ENCODE measurements at places on chromosomes 13 and 19.

DNA sequence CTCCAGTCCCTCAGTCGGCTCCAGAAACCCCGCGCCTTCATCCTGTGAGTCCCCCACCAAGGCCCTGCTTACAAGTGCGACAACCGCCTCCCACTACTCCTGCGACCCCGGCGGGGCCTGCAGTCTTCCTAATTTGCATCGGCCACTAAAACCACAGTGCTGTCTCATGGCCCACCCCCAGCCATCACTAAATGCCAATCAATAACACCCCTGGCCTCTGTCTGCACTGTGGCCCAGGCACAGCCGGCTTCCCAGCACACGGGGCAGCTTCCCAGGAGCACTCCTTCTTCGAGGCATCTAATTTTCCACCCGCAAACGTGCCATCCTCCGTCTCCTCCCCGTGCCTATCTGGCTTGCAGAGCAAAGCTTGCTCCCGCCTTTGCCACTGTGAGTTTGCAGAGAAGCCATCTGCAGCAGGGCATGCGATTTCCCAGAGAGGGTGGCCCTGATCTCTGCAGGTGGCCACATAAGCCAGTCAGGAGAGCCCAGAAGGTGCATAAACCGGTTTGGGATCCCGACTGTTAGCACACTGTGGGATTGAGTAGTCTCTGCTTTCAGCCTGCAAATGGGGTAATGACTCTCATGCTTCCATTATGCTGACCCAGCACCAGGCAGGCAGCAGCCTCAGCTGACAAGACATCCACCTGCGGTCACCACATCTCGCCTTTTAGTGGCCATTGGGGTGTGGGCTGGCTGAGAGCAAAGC lies 34.0 kb upstream of the USE1 start:
- DNase-seq = no peak

GRCh38 chr19:32919365-32919764 lies 49.8 kb upstream of the SLC7A9 start:
- no peak for DNase-seq

DNA sequence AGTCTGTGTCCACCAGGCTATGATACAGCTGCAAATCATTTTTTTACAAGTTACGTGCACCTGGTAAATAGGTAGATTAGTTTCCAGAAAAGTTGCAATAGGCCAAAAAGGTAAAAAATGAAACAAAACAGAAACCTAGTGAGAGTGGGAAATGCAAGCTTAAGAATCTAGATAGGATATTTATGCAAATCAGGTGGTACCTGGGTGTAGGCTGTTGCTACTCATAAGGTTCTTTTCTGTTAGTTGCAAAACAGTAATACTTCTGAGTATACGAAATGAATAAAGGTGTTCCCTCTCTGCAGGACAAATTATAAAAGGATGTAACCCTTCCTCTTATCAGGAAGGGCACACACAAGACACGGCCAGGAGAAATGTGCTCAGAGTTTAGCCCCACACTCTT lies 97.9 kb downstream of the UGGT2 start:
- DNase-seq = no peak

DNA sequence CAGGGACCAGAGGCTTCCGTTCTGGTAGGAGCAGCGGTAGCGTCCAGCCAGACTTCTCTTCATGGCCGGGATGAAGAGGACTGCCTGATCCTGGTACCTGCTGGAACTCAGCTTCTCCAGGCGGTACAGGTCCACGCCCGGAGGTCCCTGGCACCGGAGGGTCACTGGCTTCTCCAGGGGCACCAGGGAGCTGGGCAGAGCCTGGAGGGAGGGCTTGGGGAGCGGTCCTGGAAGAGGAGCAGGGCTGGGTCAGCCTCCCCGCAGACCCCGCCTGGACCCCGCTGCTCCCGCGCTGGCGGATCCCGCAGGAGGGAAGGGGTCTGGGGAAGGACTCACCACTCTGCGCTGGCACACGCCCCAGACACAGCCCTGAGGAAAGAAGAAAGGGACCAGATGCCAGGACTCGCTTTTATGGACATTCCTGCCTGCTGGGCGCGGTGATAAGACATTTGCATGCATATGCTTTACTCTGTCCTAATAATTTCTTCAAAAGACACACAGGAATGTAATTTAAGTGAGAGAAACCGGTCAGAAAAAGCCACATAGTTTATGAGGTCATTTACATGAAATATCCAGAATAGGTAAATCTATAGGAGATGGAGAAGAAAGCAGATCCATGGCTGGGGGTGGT lies 5.8 kb downstream of the GP6 start:
- no peak for DNase-seq

- DNase-seq = no peak
These were observed 14.6 kb upstream of the TMEM255B start for GRCh38 chr13:113744197-113745000.

DNA sequence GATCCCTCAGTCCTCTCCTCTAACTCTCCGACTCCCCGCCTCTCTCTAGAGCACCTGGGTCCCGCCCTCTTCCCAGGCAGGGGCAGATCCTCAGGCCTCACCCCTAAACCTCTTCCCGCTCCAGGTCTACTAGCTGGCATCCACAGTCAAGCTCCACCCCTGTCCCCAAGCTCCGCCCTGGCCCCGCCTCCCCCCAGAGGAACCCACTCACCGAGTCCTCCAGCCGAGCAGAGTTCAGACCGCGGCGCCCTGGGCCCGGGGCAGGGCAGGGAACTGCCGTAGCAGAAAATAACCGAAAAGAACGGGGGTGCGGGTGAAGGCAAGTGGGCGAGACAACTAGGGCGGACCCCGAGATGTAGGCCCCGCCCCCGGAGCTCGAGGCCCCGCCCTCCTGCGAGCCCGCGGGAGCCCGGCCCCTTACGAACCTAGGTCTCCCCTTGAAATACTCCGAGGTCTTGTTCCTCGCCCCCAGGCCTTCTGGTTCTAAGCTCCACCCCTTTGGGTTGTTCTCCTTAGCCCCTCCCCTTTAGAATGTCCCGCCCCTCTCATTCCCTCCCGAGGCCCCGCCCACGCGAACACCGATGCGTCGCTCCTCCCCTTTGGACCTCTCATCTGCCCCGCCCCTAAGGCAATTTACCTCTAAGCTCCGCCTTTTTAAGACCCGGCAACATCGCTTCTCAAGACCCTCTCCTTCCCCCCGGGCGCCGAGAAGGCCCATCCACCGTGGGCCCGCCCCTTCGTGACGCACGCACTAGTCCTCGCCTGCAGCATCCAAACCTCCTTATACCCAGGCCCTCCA lies at the start of gene GGN:
Gene GGN, minus strand, starts transcription at position 485 of the 799 bp plus-strand sequence. CDS start 773 bp downstream, outside the sequence.
- DNase-seq = peak; percentile 84

DNA sequence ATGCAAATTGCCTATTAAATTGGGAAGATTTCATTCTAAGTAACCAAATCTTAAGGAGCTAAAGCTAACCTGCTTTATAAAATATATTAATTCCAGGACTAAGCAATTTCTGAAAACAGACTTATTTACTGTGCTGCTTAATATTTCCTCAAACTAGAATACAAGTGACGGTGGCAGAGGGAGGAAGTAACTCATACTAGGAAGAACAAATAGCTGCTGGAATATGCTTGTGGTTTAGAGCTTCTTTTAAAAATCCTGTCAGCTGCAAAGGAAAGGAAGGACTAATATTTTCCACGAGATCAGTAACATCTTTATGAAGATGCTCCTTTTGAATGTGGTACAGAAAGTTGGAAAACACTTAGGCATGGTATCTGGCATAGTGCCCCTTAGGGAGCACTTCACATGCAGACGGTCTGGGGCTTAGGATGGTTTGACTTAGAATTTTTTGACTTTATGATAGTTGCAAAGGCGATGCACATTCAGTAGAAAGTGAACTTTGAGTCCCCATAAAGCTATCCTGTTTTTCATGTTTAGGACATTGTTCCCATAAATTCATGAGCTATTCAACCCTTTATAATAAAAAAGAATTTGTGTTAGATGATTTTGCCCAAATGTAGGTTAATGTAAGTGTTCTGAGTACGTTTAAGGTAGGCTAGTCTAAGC lies 3.4 kb upstream of the HNRNPA1L2 start:
- no peak for DNase-seq

DNA sequence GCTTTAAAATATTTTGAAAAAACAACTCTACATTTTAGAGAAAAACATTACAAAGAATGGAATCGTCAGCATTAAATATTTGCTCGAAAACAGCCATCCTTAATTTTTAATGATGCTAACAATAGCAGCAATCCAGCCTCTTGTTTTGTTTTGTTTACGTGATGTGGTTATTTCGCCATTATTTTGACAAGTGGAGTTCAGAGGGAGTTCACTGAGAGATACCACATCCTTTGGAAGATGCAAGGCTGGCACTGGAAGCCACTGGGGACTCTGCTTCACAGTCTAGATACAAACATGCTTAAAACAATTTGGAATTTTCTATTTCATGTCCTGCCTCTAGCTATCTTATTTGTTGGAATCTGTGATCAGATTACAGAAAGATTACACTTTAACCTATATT lies 556.3 kb downstream of the PCDH17 start:
- DNase-seq = no peak

DNA sequence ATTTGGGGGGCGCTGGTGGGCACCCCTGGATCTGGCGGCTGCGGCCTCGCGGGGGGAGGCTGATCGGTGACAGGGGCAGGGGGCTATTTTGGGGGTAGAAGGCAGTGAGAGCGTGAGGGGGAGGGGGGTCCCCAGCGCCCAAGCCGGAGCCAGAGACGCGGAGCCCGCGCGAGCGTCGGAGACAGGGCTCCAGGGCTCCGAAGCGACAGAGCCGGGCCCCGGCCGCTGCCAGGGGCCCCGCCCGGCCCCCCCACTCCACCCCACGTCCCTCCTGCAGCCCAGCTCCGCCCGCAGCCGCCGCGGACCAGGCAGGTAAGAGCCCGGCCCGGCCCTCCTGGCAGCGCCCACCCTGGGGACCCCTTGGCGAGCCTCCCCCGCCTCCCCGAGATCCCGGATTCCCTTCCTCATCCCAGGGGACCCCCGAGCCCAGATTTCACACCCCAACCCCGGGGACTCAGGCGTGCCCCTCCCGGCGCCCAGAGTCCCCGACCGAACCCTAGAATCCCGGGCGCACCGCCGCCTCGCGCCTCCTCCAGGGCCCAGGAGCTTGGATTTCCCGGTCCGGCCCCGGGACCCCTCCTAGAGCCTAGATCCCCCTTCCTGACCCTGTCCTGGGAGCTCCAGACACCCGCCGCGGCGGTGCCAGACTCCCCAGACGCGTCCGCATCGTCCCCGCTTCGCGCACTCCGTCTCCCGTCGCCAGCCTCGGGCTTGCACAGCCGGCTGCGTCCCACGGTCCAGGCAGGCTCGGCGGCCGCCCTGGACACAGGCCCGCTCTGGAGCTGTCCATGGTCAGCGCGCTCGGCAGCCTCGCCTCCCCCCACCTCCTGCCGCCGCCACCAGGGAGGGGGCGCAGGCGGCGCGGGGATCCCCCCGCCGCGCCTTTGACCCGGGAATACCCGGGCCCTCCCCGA lies at the start of gene PPFIA3:
Gene PPFIA3, plus strand, starts transcription at position 134 of the 914 bp plus-strand sequence. CDS start 8,330 bp downstream, outside the sequence.
- DNase-seq = no peak

DNA sequence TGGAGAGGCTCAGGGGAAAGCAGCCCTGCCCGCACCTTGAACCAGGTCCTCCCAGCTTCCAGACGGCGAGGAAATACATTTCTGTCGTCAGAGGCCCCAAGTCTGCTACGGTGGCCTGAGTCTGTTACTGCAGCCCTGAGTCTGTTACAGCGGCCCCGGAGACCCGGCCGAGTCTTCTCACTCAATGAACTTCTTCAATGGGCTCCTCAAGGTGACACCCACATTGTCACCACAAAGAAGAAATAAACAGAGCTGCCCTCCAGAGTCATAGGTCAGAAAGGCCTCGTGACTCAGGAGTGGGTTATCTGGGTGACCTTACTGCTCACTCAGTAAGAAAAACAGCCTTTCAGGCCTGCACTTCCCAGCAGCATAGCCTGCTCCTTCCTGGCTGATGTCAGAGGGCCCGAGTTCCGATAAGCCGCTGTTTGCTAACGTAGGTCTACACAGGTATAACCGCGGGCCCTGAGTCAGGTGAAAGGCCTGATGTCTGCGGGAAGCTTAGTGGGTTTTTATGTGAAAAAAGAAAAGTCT lies 66.9 kb upstream of the TM9SF2 start:
- DNase-seq = no peak

GRCh38 chr19:39078436-39079200 lies 5.5 kb upstream of the ACP7 start:
- DNase-seq = no peak

DNA sequence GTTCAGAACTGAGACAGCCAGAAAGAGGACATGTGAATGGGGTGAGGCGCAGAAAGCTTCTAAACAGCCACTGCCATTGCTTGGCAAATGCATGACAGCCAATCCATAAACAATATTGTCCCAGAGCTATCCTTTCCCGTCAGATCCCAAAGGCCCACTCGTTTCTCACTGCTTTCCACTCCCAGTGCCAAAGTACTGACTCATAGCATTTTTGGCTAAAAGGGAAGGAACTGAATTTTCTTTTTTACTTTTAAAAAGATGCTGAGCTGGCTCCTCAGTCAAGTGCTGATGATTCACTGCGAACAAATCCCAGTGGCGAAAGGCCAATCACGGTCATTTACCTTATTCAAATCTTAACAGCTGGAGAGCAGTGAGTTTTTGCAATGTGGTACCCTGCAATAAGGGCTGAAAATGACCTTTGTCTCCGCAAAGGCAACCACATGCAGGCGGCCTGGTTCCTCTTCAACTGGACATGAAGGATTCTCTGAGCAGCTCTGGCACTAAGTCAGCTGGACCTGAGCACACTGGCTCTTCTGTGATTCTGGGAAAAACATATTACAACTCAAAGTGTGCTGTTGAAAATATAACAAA lies 151.7 kb downstream of the DCLK1 start:
- DNase-seq = peak; percentile 83

- DNase-seq = no peak
These were observed 23.7 kb upstream of the GPR18 start for GRCh38 chr13:99281811-99282263.

- no peak for DNase-seq
These were observed 119.5 kb downstream of the ZAR1L start for GRCh38 chr13:32195713-32196112.

DNA sequence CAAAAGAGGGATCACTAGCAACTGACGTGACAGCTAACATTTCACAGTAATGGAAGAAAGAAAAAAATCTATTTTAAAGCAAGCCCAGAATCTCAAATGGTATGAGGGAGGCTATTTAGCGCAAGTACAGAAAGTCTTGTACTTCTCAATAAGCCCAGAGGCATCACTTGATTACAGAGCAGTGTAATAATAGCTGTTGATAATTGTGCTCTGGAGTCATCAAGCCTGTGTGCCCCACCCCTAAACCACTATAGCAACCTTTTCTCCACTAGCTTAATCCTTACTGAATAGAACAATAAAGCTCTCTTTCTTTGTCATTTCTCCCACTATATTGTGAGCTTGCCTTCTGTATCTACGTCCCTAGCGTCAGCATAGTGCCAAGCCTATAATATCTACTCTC lies 56.6 kb downstream of the FREM2 start:
- no peak for DNase-seq

GRCh38 chr13:43529796-43530195 lies 257.0 kb downstream of the ENOX1 start:
- no peak for DNase-seq

DNA sequence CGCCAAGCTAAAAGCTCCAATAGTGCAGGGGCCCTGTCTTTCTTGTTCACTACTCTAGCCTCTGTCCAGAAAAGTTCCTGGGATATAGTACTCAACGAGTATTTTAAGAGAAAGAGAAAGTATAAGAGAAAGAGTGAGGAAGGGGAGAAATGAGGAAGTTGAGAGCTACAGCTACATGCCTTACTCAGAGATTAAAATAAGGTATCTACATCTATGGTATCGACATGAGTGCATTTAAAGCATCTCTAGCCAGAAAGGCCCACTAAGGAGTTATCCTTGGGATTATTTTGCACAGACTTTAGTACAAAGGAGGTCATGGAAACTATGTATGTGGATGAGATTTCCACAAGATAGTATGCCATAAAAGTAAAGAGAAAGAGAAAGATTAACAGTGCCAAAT lies 28.5 kb downstream of the MYCBP2 start:
- DNase-seq = no peak
